ENCODE measurements at places on chromosomes 3 and 15.
A peak's percentile ranks its signal among the peaks of the same experiment; 100 is the strongest.

DNA sequence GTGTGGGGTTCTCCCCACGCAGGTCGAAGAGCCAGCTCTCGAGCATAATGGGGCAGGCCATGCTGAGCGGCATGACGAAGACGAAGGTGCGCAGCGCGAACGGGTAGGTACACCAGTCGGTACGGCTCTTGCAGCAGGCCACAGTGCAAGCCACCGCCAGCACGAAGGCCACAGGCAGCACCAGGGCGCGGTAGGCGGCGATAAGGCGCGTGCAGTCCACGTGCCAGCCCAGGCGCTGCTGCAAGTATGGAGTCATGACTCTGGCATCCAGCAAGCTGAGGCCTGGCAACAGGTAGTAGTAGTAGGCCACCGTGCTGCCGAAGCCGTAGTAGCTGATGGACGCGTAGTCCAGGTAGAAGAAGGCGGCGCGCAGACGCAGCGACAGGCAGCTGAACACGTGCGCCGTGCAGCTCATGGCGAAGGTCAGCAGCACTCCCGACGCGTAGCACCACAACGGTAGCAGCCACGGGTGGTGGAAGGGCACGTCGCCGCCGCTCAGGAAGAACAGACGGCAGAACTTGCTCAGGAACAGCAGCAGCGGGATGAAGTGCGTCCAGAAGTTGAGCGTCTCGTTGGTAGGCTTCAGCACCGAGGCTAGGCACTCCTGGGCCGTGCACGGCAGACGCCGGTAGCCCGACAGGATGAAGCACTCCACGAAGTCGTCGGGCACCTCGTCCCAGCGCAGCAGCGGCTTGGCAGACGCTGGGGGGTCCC is 797 bp downstream of the PAQR9 start:
- no peak for DNase-seq

DNA sequence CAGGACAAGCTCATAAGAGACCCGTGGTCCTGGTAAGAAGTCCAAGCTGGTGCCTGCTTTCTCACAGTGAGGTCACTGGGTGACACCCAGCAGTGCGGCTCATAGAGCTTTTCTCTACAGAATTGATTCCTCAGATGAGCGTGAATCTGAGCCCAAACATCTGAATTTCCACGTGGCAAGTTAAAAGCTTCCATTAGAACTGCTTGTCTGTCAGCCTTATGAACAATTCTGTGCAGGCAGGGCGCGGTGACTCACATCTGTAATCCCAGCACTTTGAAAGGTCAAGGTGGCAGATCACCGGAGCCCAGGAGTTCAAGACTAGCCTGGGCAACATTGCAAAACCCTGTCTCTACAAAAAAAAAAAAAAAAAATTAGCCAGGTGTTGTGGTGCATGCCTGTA is 113.1 kb upstream of the ABHD17C start:
- no peak for DNase-seq

DNA sequence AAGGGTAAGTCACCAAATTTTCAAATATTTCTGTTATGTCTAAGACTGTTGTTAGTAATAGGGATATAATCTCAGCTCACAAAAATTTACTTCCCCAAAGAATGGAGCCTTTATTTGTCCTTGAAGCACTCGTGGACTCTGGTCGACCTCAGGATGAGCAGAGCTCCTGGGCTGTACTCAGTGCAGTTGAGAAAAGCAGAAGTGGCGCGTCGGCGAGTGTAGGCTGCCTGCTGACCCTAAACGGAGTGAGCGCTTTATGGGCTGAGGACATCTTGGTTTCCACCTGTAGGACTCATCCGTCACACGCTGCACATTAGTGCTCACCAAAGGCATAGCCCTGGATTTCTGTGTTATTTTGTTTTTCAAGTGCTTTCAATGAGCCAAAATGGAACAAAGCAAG is 11.0 kb downstream of the GABRA5 start:
- DNase-seq: no peak

DNA sequence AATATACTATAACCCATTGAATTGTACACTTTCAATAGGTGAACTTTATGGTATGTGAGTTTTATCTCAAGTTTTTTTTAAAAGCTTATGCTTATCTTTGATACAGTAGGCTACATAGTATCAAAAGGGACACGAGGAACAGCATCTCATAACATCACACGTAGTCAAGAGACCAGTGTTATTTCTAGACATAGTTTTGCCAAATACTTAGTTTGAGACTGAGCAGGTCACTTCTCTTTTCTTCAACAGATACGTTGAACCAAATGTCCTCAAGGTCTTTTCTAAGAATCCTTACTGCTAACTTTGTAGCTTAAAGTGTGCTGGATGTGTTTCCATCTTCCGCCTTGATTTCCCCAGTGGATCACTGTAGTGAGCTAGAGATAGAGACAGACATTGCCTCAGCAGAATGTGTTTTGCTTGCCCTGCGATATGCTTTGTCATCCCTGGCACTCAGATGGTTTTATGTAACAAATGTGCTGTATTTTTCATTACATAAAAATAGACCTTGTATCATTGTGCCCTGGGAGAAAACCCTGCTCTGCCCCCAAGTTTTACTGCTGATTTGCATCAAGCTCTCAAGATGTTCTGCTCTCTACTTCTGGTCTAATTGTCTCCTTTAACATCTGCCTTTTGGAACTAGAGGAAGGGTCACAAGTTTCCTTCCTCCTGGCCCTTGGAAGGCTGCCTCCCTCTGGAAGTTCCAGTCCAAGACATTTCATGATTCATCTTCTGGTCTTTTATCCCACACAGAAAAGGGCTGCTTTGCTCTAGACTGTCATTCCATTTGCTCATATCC is 426.4 kb upstream of the RGMA start:
- no peak for DNase-seq

DNA sequence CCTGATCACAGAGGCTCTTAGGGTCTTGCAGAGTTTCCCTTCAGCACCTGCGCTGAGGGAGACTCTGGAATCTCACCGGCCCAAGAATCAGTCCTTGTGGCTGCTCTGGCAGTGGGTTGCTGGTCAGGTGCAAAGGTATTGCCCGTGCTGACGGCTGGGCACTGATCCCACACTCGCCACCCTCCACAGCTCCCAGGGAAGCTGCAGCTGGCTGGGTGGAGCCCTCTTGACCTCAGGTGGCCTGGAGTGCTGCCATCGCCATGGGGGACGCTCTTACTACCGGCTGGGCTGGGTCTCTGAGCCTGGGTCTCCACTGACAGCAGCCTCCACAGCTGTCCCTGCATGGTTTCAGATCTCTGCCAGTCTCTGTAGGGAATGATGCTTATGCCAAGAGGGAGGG is 52.6 kb upstream of the EPHB3 start:
- no peak for DNase-seq

DNA sequence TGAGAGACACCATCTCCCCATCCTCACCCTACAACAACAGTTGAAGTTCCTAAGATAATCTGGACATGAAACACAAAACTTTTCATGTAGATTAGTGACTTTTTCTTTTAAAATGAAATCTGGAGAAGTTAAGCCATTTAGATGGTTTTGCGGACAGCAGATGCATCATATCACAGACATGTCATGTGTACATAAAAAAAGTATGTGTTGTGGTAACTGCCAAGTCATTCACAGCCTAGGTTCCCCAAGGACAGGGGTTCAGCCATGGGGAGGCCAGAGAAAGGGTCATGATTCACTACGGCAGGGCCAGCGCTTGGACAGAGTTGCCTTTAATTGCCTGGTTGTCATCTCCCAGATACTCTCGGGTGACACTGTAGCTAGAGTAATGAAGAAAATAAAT is 163.2 kb downstream of the PDZRN3 start:
- no peak for DNase-seq

DNA sequence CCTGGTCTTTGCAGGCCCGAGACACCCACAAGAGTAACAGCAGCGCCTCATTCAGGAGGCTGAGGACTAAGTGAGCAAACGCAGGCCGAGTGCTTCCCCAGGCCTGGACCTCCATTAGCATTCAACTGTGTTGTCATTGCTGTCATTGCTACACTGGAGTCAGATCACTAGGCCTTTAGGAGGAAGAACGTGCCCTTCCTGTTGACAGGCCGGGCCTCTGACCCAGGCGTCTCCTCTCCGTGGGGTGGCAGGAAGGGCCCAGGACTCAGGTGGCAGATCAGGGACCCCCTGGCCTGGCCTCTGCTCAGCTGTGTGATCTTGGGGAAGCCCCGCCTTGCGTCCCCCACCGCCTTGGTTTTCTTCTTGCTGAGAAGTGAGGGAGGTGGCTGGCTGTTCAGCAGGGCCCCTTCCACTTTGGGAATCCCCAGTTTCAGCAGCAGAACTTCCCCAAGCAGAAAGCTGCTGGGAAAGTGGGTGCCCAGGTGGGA is 19.1 kb downstream of the ZDHHC19 start:
- no peak for DNase-seq

- no peak for DNase-seq
Measured at GRCh38 chr15:40908095-40908494, 13.8 kb downstream of the VPS18 start.

DNA sequence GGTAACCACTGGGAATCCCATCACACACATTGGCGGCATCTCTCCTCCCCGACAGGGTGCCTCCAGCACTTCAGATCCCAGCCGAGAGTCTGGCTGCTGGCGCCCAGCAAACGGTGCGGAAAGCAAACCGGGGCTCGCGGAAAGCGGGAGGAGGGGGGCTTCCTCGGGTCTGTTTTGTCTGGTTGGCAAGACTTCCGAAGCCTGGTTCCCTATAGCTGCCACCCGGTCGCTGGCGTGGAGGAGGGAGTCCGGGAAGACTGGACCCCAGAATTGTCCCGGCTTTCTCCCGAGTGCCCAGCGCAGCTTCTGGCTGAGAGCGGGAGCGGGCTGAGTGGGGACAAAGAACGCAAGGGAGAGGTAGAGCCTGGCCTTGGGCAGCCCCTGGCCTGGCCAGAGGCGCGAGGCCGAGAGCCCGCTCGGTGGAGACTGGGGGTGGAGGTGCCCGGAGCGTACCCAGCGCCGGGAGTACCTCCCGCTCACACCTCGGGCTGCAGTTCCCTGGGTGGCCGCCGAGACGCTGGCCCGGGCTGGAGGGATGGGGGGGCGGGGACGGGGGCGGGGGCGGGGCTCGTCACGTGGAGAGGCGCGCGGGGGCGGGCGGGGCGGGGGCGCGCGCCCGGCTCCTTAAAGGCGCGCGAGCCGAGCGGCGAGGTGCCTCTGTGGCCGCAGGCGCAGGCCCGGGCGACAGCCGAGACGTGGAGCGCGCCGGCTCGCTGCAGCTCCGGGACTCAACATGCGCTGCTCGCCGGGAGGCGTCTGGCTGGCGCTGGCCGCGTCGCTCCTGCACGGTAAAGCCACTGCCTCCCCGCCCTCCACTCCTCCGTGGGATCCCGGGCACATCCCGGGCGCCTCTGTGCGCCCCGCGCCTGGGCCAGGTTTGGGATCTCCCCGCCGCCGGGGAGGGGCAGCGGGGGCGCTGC is at the start of gene CHRNA7:
Gene CHRNA7 (plus strand): TSS at position 654 of the 920 bp plus-strand sequence. CDS start 80 bp downstream, at position 734.
- DNase-seq: no peak

GRCh38 chr3:70571696-70572095 is 259.3 kb upstream of the MDFIC2 start:
- no peak for DNase-seq

GRCh38 chr15:49036650-49037545 is 9.3 kb downstream of the SECISBP2L start:
- no peak for DNase-seq

DNA sequence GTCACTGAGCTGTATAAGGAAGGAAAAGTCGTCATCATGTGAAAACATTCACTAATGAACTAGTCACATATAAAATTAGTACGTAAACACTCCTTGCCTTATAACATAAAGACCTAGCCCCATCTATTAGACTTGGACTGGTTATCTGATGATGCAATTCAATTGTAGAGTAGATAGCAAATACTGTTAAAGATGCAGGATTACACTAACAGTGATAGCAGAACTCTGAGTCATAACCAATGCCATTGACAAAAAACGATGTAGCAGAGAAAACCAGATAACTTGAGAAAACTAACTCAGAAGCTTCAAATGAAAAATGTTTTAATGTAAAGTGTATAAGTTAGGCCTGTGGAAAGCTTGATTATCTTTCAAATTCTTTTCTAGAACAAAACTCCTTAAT is 132.2 kb downstream of the WDR72 start:
- no peak for DNase-seq

DNA sequence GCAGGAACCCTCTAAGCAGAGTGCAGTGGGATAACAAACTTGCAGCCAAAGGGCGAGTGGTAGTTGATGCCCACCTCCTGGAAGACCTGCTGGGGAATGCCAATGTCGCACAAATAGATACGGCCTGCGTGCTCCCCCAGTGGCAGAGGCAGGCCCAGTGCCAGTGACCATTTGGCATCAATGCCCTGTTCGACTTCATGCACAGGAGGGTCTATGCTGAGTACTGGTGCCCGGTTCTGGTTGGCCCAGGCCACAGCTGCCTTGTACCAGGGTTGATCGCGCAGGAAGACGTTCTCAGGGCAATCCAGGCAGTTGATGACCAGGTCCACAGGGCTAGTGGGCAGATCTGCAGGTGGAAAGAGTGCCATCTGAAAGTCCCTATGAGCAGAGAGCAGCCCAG is 17.0 kb downstream of the CLK3 start:
- DNase-seq: no peak

- no peak for DNase-seq
Measured at GRCh38 chr3:132758740-132759139, 36.5 kb upstream of the NPHP3 start.

- peak; percentile 67 for DNase-seq
Measured at GRCh38 chr3:23944861-23945662, at the start of gene NR1D2. NR1D2 (plus strand) TSS chr3:23945286; CDS start chr3:23945579, 293 bp downstream.

DNA sequence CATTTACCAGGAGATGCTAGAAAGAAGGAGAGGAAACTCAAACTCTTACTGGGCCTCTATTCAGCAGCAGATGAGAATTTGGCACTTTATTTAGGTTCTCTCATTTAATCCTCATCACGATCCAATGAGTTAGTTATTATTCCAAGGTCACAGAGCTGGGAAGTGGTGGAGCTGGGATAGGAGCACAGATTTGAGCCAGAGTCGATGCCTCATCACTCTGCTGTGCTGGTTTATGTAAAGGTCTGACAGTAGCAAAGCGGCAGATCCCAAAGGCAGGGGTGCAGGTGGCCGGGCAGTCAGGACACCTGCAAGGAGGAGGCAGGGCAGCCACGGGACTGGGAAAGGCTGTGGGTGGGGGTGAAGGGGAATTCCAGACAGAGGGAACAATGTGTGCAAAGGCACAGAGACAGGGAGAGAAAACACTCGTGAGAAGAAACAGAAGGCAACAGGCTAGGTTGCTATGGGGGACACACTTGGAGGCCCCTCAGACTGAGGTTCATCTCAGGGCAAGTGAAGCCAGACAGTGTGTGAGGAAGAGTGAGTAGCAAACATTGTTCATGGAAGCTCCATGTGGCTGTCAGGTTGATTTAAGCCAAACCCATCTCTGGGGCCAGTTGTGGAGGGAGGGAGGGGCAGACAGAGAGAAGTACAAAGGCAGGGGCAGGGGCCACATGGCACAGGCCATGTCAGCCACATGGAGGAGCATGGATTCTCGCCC is 26.8 kb downstream of the RAB6B start:
- DNase-seq: no peak

Measured in stimulated activated CD8-positive, alpha-beta memory T cell treated with anti-CD3 and anti-CD28 coated beads, Interleukin-7, amount 100 ng/mL, for 1 hour (primary cell).